ENCODE measurements at places on chromosomes 6 and 20. TPM values are rescaled to one million over a fixed set of nuclear protein-coding genes. Genes with fewer than 3 reads are reported as not detected.

- DNase-seq: no peak
These were observed 6.2 kb downstream of the RWDD2A start for GRCh38 chr6:83199173-83199862.

The SMPD2 gene
- total RNA-seq: 2.9 TPM

- DNase-seq: no peak
These were observed 92.0 kb upstream of the SCP2D1 start for GRCh38 chr20:18721551-18722115.

DNA sequence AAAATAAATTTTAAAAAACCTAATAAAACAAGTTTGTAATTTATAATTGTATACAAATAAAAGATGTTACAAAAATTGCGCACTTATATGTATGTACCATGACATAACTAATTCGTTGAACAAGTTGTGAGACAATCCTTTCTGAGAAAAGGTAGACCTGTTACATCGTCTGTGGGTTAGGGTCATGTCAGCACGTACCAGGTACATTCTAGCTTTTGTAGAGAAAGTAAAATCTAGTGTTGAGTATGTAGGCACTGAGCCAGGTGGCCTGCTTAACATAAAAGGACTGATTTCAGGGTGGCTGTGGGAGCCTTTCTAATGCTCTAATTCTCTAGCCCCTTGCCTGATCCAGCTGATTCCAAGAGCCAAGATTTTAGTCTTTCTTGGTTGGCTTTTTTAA, 10.4 kb downstream of the RPL7L1 start:
- no peak for DNase-seq

GRCh38 chr6:108293527-108294296, 1.1 kb upstream of the AFG1L start:
- DNase-seq: no peak

- DNase-seq: no peak
These were observed 34.1 kb upstream of the TBC1D7 start for GRCh38 chr6:13362412-13362811.

DNA sequence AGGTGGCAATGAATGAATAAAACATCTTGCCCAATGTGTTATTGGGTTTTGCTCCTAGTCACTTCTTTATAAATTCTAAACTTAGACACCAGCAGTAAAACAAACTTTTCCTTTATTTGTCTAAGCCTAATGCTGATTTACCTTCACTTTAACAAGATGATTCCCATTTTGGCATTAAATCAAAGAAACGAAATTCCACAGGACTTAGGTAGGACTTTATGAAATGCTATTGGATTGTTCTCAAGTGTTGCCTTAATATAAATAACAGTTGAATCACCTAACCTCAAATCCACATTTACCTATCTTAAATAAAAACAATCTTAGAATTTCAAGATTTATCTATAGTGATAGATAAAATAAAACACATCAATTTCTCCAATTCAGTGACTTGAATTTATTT, 831.8 kb downstream of the EPHA7 start:
- DNase-seq: no peak

GRCh38 chr6:39218868-39219567, 10.3 kb downstream of the KCNK5 start:
- DNase-seq: no peak

The ZBTB46 gene
- total RNA-seq: 14.2 TPM

DNA sequence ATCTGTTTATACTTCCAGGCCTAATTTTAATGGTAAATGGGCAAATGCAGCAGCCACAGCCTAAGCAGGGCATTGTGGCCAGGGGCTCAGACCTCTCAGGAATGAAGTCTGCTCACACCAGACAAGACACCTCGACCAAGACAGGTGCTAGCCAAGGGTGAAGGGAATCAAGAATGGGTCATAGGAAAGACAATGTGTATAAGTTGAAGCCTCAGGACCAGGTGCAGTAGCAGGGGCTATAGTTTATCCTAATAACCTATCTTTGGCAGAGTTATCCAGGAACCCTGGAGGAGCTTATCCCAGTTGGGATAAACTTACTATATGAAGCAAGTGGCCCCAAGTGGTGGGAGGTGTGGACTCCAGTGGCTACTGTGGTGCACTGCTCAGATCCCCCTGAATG, 165.0 kb upstream of the TAB2 start:
- no peak for DNase-seq

- DNase-seq: no peak
These were observed 33.3 kb upstream of the QKI start for GRCh38 chr6:163381118-163381756.

DNA sequence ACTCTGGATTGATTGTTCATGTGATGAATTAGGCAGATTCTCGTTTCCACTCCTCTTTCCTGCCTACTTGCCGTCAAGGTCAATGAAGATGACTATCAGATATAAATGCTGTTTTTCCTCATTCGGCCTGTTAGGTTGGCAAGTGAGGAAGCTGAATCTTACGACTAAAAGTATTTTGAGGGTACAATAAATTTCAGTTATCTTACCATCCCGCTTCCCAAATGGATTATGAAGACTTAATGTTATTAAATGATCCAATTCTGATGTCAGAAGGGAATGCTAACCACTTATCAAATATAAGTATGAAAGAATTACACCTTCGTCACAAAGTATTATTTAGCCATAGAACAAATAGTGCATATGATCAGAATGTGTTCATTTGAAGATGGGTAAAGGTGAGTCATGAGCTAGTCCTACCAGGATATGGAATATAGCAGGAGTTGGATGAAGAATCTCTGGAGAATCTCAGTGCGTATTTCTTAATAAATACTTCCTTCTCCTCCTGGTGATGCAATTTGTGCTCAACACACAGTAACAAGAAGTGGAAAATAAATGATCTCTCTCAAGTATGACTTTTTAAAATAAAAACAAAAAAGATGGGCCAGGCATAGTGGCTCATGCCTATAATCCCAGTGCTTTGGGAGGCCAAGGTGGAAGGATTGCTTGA, 4.6 kb downstream of the GPLD1 start:
- no peak for DNase-seq

- no peak for DNase-seq
These were observed 11.6 kb upstream of the RSPO4 start for GRCh38 chr20:1013566-1014340.

DNA sequence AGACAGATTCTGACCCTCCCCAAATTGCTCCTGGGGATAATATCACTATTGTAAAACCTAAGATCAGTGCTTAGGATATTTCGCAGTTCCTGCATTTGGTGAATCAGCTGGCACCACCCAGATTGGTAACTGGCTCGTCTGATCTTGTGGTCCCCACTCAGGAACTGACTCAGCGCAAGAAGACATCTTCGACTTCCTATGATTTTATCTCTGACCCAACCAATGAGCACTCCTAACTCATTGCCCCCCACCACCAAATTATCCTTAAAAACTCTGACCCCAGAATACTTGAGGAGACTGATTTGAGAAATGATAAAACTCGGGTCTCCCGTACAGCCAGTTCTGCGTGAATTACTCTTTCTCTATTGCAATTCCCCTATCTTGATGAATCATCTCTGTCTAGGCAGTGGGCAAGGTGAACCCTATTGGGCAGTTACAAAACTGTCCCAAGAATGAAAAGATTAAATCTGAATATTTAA, 55.7 kb upstream of the PRND start:
- DNase-seq: no peak

- no peak for DNase-seq
These were observed 24.7 kb upstream of the RBL1 start for GRCh38 chr20:37120497-37120896.

The ZNF76 gene
- total RNA-seq: 36.9 TPM

The HEY2 gene
- 44.0 TPM for total RNA-seq

The CBLN4 gene
- total RNA-seq: not detected

The SIGLEC1 gene
- total RNA-seq: 2.2 TPM

The MAD2L1BP gene
- 26.0 TPM for total RNA-seq

DNA sequence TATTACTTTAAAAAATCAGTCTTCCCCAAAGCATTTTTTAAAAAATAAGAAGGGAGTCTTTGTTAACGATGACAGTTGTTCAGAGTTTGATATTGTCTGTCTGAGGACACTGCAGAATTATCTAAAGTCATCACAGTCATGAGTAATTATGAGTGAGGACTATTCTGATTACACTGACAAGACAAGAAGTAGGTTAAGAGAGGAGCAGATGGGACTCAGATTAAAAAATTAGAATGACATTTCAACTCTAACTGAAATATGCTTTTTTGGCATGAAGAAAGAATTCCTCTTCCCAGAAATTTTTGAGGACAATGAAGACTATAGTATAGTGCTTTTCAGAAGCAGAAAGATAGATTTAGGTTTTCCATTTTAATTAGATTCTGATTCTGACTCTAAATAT, 456.5 kb downstream of the EPHA7 start:
- DNase-seq: no peak

- no peak for DNase-seq
These were observed 280.3 kb downstream of the HACE1 start for GRCh38 chr6:104579310-104579863.

The RUNX2 gene
- 1.2 TPM for total RNA-seq

The SLC32A1 gene
- not detected for total RNA-seq

GRCh38 chr6:1620504-1621069, 10.9 kb downstream of the FOXC1 start:
- no peak for DNase-seq

DNA sequence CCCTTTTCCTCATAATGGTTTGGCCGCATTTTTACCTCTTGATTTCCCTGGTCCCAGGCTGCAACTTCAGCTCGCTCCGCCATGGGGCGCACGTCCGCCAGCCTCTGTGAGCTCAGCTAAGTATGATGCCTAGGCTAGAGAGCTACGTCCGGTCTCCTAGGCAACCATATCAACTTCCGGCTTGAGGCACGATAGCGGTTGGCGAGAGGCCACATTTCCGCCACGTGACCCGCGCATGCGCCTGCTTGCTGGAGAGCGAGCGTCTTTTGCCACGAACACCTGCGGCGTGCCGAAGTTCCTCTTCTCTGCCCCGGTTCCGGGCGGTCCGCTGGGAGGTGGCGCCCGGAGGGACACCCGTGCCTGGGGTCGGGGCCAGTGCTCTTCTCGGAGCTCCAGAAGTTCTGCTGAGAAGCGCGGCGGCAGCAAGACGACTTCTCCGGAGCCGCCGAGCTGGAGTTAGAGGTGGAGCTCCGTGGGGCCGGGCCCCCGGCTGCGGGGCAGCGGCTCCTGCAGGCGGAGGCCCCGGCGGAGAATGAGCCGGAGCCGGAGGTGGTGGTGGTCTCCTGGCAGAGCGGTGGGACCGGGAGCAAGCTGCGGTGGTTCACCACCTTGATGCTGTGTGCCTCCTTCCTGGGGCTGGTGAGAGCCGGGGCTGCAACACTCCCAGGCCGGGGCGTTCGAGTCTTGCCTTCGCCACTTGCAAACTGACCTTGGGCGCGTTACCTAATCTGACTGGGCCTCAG, 172.0 kb downstream of the SLC16A10 start:
- DNase-seq: peak; percentile 99

DNA sequence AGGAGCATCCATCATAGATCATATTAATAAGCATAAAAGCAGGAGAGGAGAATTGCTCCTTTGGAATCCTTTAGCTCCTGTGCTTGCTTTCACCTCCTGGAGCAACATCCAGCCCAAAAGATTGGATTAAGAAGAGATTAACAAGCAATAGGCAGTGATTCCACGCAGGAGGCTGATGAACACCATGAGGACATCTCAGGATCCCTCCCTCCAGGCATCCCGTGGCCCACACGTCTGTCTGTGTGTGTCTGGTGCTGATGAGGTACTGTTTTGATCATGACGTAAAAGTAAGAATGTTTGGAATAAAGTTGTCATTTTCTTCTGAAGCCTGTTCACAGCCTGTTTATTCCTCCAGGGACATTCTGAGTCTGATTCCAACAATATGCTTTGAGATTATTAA, 185.5 kb upstream of the MYLIP start:
- no peak for DNase-seq

DNA sequence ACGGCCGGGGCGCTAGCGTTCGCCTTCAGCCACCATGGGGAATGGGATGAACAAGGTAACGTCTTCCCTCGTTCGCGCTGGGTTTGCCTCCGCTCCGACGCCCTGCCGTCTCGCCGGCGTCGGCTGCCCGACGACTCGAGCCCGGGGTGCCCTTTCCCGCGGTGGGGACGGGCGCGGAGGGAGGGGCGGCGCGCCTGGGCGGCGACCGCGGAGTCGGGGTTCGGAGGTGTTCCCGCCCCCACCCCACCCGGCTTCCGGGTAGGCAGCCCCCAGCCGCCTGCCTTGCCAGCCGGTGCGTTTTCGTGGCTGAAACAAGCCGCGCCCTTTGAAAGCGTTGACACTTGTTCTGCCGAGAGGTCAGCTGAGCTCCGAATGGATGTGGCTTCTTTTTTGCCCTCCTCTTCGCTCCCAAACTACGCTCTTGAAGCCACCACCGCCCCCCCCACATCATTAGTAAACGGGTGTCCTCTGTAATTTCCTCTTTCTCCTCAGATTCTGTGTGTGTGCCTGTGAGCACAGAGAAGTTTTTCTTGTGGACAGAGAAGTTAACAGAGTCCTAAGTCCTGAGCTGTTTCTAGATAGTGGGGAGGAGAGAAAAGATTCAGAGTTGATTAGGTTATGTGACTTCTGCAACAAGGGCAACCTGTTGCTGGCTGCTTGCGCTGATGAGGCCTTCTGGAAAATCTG, 362 bp downstream of the DUSP22 start:
- DNase-seq: peak; percentile 76

DNA sequence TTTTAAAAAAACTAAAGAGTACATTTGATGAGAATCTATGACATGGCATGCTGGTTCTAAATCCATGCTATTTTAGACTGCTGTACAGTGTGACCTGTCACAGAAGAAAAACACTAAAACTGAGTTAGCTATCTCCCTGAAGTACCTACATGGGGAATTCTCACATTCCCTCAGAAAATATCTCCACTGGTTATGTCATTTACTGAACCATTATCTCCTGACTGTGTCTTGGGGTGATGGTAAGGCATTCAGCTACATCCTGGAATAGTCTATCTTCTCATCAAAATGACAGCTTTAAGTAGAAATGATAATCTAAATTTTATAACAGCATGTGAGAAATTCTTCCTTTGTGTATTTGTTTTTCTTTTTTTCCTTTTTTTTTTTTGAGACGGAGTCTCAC, 172.1 kb upstream of the HTR1E start:
- no peak for DNase-seq

- no peak for DNase-seq
These were observed 217.6 kb downstream of the SIM1 start for GRCh38 chr6:100247123-100247522.

- DNase-seq: no peak
These were observed 308.9 kb upstream of the FOXQ1 start for GRCh38 chr6:1002989-1003388.

- peak; percentile 27 for DNase-seq
These were observed 7.3 kb upstream of the DOK5 start for GRCh38 chr20:54468082-54468481.

GRCh38 chr6:137265561-137266308, 46.5 kb upstream of the IFNGR1 start:
- no peak for DNase-seq

- DNase-seq: no peak
These were observed 108.4 kb upstream of the GGTLC1 start for GRCh38 chr20:24096864-24097450.

All from heart right ventricle (tissue), 16 donors.